ENCODE measurements at places on chromosomes 12 and 14. TPM values are rescaled to one million over a fixed set of nuclear protein-coding genes. Genes with fewer than 3 reads are reported as not detected.

Gene SPIC
- total RNA-seq, result not detected

Gene ACOT6
- total RNA-seq, result not detected

- DNase-seq, result no peak
These were observed 11.1 kb downstream of the SSH1 start for GRCh38 chr12:108846290-108846701.

DNA sequence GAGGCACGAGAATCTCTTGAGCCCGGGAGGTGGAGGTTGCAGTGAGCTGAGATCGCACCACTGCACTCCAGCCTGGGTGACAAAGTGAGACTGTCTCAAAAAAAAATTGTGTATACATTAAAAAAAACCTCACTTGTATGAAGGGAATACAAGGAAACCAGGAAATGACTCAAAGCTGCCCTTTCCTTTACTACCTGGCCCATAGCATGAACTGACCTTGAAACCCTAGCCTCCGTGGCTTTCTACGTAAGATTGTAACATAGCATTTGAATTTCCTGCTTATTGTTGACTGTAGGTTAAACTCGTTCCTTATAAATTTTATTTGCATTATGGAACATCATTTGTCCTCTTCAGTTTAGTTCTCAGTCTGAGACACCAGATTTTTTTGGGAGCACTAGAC lies 9.1 kb upstream of the DDX47 start:
- DNase-seq, result no peak

- no peak for DNase-seq
These were observed 15.8 kb upstream of the CPNE8 start for GRCh38 chr12:38921025-38921677.
